Dermis blood vessel endothelial cell (primary cell): ENCODE measurements at places on chromosomes 5 and 9. TPM values are rescaled to one million over a fixed set of nuclear protein-coding genes. Genes with fewer than 3 reads are reported as not detected.

The PCDHA9 gene
- total RNA-seq = under 0.01 TPM in 2 replicates

GRCh38 chr5:6961837-6962635 lies 248.8 kb downstream of the TENT4A start:
- no peak for DNase-seq

- peak; percentile 80 for DNase-seq
Observed at GRCh38 chr5:16992444-16992843, 56.4 kb upstream of the MYO10 start.

- no peak for DNase-seq
Observed at GRCh38 chr9:96177005-96177718, 124.8 kb downstream of the HSD17B3 start.

The FGD3 gene
- total RNA-seq = 0.17 TPM in 1 of 2 replicates, not detected in the other

DNA sequence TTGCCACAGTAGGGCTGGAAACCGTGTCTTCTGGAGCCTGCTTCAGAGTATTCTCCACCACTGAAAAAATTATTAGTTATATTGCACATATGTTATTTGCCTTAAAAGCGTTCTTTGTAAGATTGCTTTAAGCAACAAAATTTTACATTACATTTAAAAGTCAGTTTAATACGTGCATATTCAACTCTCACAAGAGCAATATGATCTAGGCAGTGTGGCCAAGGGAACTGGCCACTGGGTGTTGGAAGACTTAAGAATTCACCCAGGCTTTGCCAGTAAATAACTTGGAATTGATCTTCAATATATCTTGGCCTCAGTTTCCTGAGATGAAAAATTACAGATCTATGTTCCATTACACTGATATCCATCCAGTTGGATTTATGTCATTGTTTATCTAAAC lies 694.4 kb downstream of the EFNA5 start:
- DNase-seq = no peak

The TENT4A gene
- total RNA-seq = 7.8 and 12.2 TPM in 2 replicates

DNA sequence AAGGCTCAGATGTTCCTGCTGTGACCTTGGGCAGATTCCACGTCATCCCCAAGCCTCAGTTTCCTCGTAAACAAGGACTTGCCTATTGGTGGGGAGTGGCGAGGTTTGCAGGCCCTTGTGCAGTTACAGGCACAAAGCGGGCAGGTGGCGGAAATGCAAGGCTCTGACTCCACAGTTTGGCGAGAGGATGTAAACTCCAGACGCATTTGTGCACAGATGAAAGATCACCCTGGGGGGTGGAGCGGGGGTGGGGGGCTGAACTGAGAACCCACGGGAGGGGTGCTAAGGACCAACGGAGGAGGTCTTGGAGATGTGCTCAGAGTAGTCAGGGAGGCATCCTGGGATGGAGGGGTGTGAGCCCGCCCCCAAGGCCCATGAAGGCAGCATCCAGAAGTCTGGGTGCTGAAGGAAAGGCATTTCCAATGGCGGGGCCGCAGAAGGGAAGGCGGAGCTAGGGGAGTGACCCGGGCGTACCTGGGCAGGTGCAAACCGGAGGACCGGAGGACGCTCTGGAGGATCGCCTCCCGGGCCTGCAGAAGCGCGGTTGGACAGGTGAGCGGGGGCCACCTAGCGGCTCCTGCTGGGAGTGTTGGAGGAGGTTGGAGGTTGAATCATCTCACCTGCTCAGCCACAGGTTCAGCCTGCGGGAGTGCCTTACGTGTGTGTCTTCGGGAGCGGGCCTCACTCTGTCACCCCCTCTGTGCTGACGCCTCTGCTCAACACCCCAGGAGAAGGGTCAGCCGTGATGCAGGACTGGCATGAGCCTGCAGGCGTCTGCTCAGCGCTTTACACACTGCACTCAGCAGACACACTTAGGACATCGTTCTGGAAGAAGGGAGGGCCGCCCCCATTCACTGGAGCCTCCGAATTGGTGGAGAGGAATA lies 1.9 kb upstream of the FIBCD1 start:
- peak; percentile 60 for DNase-seq

DNA sequence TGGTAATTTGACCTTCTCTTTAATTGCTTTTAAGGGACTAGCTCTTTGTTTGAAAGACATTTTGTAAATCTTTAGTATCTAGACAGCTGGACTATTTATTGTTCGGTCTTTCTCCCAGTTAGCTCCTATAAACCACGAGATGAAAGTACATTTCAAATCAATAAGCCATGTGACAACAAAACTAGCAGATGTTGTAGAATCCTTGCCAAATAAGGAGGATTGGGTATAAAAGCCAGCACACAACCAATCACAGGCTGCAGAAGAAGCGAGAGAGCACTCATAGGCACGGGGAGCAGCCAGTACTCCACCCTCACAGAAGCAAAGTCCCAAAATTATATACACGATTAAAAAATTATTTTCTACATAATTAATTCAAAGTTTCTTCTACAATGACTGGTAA lies 8.1 kb upstream of the OMD start:
- DNase-seq = no peak

The VCAN gene
- total RNA-seq = 5.7 and 11.9 TPM in 2 replicates
